ENCODE measurements at places on chromosomes 13 and 19.

GRCh38 chr13:72645521-72645920 lies 81.9 kb downstream of the MZT1 start:
- DNase-seq = no peak

DNA sequence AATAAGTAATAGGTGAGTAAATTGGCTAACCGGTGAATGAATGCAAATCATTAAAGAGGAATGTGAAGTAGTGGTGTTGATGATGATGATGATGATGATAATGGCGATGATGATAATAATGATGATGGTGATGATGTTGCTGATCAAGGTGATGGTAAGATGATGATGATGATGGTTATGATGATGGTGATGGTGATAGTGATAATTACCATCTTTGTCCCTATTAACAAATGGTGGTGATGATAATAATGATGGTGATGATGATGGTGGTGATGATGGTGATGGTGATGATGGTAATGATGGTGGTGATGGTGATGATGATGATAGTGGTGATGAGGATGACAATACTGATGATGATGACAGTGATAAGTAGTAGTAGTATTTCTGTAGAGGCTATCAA lies 452.6 kb downstream of the ZNF536 start:
- DNase-seq = no peak

GRCh38 chr19:24074720-24075454 lies 12.1 kb upstream of the ZNF254 start:
- no peak for DNase-seq

- DNase-seq = no peak
Observed at GRCh38 chr13:80359414-80359777, 18.5 kb upstream of the SPRY2 start.

GRCh38 chr19:2978772-2979171 lies 1.4 kb downstream of the TLE6 start:
- DNase-seq = no peak

DNA sequence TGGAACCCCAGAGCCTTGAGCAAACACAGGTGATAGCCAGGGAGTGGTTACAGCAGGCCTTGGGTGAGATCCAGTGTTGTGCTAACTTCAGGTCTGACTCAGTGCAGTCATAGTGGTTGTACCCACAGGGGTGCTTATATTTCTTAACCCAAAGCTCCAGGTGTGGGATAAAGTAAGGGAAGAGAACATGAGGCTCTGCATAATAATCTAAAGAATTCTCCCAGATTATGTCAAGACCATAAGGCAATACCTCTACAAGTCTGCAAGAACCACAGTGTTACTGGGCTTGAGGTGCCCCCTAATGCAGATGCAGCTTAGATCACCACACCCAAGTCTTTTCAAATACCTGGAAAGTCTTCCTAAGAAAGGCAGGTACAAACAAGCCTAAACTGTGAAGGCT lies 485.4 kb downstream of the RFC3 start:
- DNase-seq = no peak

Data from RCC 7860 (cell line).